ENCODE measurements at places on chromosomes 2 and 18.

DNA sequence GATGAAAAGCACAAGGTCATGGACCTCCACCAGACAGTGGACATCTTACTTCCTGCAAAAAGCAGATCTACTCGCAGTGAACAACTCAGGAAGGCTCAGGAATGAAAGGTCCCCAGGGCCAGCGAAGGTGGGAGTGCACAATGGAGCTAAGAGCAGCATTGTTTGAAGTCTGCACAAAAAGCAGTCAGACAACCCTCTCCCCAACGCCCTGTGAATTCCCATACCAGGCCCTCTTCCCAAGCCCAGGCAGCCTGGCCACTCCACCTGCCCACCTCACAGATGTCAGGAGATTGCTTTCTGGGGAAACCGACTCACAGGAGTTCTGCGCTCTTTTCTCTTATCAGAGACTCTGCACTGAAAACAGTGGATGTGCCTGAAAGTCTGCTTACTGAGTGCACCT, 34.8 kb downstream of the ST8SIA5 start:
- H3K36me3 ChIP-seq, result no peaks in the 10 kb centered on the region
- peaks cover 12% of the 10 kb centered on the region for H3K4me1 ChIP-seq
- no peaks in the 10 kb centered on the region for H3K27me3 ChIP-seq
- no peak overlapping the region for H3K27ac ChIP-seq

DNA sequence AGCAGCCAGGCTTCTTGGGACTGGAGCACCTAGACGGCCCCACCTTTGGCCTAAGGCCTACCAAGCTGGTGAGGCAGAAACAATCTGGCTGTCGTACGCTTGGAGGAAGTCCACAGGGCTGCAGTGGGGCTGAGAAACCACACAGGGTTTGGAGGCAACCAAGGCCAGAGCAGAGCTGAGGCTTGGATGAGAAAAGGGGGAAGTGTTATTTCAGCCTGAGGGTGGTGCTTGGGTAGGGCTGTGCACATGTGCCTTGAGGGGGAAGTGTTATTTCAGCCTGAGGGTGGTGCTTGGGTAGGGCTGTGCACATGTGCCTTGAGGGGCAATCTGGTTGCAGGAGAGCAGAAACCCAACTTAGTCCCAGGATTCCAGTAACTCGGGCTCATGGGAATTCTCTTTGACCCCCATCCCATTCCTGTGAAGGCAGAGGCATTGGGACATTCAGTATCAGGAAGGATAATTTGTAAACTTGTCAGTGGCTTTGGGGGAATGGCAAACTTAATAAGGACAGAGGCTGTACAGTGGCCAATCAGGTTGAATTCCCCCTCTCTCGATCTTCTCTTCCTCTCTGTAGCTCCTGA, 971 bp upstream of the FBXO41 start:
- H3K36me3 ChIP-seq, result no peaks in the 10 kb centered on the region
- H3K27me3 ChIP-seq, result peaks cover 34% of the 10 kb centered on the region
- peak; percentile 23 for DNase-seq
- H3K4me1 ChIP-seq, result peaks cover 3% of the 10 kb centered on the region
- no peak overlapping the region for H3K4me3 ChIP-seq
- H3K27ac ChIP-seq, result no peak overlapping the region

DNA sequence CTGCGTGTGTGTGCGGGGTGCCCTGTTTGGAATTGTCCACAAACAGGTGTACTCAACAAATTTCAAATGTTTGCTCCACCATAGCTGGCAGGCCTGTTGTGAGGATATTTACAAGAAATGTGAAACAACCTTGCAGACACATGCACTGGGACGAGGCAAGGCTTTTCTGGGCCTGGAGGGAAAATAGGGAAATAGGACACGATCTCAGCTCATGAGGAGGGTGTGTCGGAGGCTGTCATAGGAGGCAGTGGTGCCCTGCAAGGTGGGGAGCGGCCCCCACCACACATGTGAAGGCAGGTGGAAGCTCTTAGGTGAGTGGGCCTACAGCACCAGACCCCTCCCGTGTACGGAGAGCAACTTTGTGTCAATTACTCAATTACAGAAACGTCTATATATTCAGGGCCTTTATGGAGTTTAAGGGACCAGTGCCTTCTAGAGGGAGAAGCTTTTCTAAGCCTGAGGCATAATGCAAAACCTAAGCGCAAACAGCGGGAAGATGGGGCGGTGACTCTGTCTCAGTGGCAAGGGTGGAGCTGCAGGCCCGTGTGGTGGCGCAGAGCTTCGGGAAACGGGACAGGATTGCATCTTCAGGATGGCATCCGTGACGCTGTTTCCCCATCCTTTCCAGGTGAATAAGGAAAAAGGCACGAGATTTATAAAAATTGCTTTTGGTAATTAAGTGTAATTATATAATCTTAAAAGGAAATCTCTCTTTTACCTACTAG, 48.0 kb downstream of the RNF144A start:
- H3K36me3 ChIP-seq, result no peaks in the 10 kb centered on the region
- no peaks in the 10 kb centered on the region for H3K4me1 ChIP-seq
- no peak overlapping the region for H3K4me3 ChIP-seq
- no peak overlapping the region for H3K27ac ChIP-seq

- no peak overlapping the region for H3K4me3 ChIP-seq
- H3K27ac ChIP-seq, result no peak overlapping the region
- H3K36me3 ChIP-seq, result peaks cover 34% of the 10 kb centered on the region
Measured at GRCh38 chr2:26382564-26382963, 19.2 kb upstream of the DRC1 start.

DNA sequence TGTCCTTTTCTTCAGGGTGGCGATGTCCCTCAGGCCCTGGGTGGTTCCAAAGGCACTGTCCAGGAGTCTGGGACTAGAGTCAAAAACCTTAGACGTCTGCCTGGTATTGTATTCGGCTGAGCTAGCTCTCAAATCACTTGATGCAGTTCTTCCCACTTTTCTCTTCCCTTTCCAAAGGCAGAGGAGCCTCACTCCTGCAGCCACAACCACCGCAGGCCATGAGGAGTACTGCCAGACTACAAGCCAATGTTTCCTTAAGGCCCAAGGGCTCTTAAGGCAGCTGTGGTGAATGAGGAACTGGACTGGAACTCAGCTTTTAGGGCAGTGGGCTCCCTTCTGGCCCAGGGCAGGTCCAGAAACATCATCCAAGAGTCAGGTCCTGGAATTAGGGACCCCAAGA, 360.7 kb downstream of the SPAG16 start:
- no peak for DNase-seq
- no peaks in the 10 kb centered on the region for H3K27me3 ChIP-seq
- no peaks in the 10 kb centered on the region for H3K36me3 ChIP-seq
- H3K4me3 ChIP-seq, result no peak overlapping the region
- no peaks in the 10 kb centered on the region for H3K4me1 ChIP-seq

GRCh38 chr18:1232867-1233266, 328.2 kb downstream of the ADCYAP1 start:
- H3K4me3 ChIP-seq, result no peak overlapping the region
- H3K36me3 ChIP-seq, result no peaks in the 10 kb centered on the region
- H3K4me1 ChIP-seq, result no peaks in the 10 kb centered on the region
- no peak for DNase-seq

DNA sequence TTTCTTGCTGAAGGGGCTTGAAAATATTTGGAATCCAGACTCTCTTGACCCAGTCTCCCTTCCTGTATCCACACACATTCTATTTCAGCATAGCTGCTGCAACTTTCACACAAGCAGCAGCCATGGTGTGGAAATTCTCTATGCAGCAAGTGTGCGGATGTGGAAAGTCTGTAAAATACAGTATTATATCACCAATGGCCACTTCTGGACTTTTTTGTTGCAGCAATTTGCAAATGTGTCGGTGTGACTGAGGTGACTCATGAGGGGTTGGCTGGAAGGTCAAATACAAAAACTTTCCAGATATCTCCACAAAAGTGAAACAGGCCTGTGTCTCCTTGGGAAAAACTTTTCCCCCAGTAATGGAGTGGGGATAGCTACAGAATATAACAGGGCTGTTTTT, 299.3 kb upstream of the GYPC start:
- H3K4me1 ChIP-seq, result no peaks in the 10 kb centered on the region
- H3K27ac ChIP-seq, result no peak overlapping the region
- H3K27me3 ChIP-seq, result no peaks in the 10 kb centered on the region
- no peaks in the 10 kb centered on the region for H3K36me3 ChIP-seq
- no peak for DNase-seq
